ENCODE measurements at places on chromosomes 5 and 9.

DNA sequence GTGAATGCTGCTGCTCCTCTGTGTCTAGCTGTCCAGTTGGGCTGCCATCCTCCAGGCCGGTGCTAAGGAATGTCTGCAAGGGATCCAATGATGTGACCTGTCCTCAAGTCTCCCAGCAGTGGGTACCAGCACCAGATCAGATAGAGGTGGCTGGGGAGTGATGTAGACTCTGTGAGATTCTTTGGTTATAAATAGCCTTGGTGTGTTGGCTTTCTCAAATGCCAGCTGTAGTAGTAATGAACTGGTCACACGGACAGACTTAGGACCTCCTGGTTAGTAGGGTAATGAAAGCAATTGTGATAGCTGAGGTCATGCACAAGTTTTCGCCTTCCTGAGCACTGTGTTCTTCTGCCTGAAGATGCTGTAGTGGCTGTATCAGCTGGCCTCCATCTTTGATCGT, 29.9 kb upstream of the RANBP6 start:
- H3K27me3 ChIP-seq, result peaks cover 25% of the 10 kb centered on the region
- H3K36me3 ChIP-seq, result no peaks in the 10 kb centered on the region
- no peaks in the 10 kb centered on the region for H3K4me1 ChIP-seq
- no peak overlapping the region for H3K27ac ChIP-seq

- peak overlapping the region; percentile 85 for H3K27ac ChIP-seq
- H3K4me1 ChIP-seq, result peaks cover 70% of the 10 kb centered on the region
- DNase-seq, result no peak
- peaks cover 2% of the 10 kb centered on the region for H3K27me3 ChIP-seq
Observed at GRCh38 chr5:14250748-14251701, 107.9 kb downstream of the TRIO start.

GRCh38 chr5:134964359-134965270, 3.1 kb upstream of the CATSPER3 start:
- DNase-seq, result no peak
- no peak overlapping the region for H3K27ac ChIP-seq
- no peaks in the 10 kb centered on the region for H3K36me3 ChIP-seq
- peaks cover 8% of the 10 kb centered on the region for H3K4me1 ChIP-seq
- H3K27me3 ChIP-seq, result no peaks in the 10 kb centered on the region

GRCh38 chr9:83622433-83622938, 457 bp upstream of the IDNK start:
- H3K27ac ChIP-seq, result peak overlapping the region; percentile 77
- peak overlapping the region; percentile 88 for H3K4me3 ChIP-seq
- H3K36me3 ChIP-seq, result no peaks in the 10 kb centered on the region
- peaks cover 1% of the 10 kb centered on the region for H3K27me3 ChIP-seq
- peaks cover 26% of the 10 kb centered on the region for H3K4me1 ChIP-seq

DNA sequence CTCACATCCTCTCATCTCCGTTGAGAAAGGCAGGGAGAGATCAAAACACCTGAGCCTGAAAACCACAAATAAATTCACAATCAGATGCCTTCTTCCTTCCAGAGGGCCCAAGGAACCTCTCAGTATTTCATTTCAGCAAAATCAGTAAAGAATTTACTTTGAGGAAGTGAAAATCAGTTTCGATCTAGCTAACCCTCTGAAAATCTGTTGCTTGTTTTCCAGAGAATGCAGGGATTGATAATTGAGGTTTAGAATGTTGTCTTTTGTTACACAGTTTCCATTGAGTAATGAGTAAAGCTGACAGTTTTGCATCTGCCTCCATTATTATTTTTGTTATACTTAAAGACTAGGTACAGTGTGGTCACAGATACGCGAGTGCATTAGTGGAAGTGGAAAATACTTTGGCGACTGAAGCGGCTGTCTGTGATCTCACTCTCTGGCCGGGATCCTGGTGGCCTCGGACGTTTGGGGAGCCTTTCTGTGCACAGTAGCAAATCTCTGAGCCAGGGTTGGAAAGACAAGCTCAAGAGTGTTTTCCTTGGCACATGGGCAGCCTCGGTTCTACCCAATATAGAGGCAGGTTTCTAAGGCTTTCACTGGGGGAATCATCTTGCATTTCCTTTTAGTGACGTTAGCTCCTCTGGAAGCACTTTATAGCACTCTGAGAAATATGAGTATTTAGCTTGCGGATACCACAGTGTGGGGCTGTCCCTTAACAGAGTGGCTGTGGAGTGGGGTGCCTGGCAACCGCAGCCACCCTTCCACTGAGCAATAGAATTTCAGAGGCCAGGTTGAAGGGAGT, 32.2 kb upstream of the ANGPTL2 start:
- peak; percentile 19 for DNase-seq
- H3K4me3 ChIP-seq, result peak overlapping the region; percentile 65
- peaks cover 21% of the 10 kb centered on the region for H3K4me1 ChIP-seq
- H3K27me3 ChIP-seq, result peaks cover 16% of the 10 kb centered on the region
- H3K36me3 ChIP-seq, result no peaks in the 10 kb centered on the region

DNA sequence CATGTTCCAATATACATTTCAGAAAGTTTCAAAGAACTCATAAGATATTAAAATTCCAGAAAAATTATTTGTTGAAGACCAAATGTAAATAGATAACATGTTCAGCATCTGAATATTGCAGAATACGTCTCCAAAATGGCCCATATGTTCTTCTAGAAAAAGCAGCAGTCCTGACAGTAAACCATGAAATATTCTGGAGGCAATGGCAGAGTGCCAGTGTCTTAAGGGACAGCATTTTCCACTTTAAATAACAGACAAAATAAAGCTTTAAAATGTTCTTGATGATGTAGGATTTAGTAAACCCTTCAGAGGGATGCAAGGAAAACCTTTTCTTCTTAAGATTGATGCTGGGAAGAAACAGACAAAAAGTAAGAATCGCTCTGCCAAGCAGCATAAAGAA, 721.0 kb downstream of the NR2F1-AS1 start:
- no peak for DNase-seq
- no peak overlapping the region for H3K27ac ChIP-seq
- no peaks in the 10 kb centered on the region for H3K27me3 ChIP-seq
- H3K36me3 ChIP-seq, result no peaks in the 10 kb centered on the region

DNA sequence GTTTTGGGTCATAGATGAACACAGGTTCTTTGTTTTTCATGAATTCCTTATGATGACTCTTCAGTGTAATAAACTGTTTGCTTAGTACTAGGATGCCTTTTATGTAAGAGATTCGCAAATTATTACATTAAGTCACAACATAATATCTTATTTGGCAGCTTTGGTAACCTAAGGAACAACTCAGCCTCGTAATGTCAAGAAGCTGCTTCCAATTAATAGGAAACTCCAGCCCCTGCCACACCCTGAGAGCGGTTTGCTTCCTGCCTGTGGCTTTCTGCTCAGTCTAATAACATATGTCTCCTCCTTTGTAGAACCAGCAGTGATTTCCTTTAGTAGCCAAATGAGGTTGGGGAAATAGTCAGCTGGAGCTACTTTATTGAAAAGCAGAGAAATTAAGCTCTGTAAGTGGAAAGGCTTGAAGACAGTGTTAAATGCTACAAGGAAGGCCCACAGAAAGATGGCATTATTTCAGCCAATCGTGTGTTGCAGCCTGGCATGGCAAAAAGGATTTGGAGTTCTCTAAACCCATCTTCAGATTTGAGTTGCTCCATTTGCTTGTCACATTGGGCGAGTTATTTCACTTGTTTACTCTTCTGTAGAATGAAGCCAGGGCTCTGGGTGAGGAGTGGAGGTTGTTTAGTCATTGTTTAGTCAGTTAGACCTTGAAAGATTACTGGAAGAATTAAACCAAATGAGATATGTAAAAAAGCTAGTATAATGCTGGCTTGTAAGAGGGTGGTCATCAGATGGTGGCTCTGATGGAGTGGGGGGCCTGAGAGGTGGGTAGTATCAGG, 54.1 kb downstream of the MTAP start:
- peaks cover 48% of the 10 kb centered on the region for H3K4me1 ChIP-seq
- H3K27me3 ChIP-seq, result no peaks in the 10 kb centered on the region
- DNase-seq, result peak; percentile 40
- H3K36me3 ChIP-seq, result peaks cover 46% of the 10 kb centered on the region
- H3K4me3 ChIP-seq, result peak overlapping the region; percentile 5
- peak overlapping the region; percentile 78 for H3K27ac ChIP-seq

DNA sequence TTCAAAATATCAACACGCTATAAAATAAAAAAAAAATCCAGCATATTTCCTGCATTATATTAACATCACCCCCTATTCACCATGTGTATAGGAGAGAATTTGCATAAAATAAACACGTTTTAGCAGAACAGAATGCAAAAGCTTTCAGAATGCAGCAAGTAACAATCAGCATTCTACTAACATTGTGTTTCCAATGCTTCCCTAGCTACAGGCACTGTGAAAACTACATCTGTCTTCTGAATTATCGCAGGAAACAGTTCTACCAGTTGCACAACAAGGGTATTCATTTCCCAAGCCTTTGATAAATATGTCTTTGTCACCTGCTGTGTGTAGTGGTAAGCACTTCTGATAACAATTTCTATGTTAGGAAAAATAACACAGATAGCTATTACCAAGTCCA, 1015.8 kb downstream of the CDH18 start:
- H3K4me3 ChIP-seq, result no peak overlapping the region
- no peaks in the 10 kb centered on the region for H3K36me3 ChIP-seq
- no peak for DNase-seq
- H3K27me3 ChIP-seq, result no peaks in the 10 kb centered on the region

DNA sequence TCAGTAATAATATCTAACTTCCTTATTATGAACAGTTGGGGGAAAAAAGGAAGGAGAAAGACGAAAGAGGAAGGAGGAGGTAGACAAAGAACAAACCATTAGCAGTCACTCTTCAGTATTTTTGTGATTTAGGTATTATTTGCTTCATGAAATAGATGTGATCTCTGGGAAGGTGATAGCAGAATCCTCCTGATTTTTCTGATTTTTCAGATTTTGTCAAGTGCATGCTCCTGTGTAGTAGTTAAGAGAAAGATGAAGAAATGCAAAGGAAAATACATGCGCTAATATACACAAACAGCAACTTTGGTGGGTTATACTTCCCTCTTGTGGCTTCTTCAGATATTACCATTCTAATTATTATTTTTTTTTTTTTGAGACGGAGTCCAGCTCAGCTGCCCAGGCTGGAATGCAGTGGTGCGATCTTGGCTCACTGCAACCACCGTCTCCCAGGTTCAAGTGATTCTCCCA, 31.6 kb downstream of the LMNB1 start:
- H3K27ac ChIP-seq, result no peak overlapping the region
- H3K4me3 ChIP-seq, result no peak overlapping the region
- H3K36me3 ChIP-seq, result peaks cover 7% of the 10 kb centered on the region
- H3K4me1 ChIP-seq, result peaks cover 54% of the 10 kb centered on the region
- H3K27me3 ChIP-seq, result no peaks in the 10 kb centered on the region
- peak; percentile 18 for DNase-seq

DNA sequence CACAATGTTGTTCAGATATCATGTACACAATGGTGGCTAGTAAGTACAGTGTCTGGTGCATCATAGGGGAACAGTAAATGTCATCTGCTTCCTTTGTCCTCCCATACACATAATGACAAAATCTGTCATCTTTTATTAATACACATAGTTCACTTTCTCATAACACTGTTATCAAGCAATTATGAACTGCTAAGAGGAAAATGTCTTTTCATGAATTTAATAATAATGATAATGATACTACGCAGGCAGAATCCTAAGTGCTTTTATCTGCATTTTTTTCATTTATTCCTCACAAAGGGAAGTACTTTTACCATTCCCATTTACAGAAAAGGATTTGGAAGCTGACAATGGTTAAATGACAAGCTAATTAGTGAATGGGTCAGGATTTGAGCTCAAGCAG, 35.7 kb downstream of the DPYSL3 start:
- no peaks in the 10 kb centered on the region for H3K27me3 ChIP-seq
- H3K4me3 ChIP-seq, result no peak overlapping the region
- no peak for DNase-seq
- H3K27ac ChIP-seq, result no peak overlapping the region
- peaks cover 13% of the 10 kb centered on the region for H3K36me3 ChIP-seq

DNA sequence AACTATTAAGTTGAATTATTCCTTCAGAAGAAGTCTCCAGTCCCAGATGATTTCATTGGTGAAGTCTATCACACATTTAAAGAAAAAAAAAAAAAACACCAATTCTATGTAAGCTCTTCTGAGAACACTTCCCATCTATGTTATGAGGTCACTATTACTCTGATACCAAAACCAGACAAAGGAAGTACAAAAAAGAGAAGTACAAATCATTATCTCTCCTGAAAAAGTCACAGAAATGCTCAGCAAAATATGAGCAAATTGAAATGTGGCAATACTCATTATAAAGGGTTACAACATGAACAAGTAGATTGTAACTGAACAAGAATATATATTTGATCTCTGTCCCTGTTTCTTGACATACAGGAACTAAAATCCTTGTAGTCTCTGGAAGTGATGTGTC, 280.4 kb downstream of the TLE1 start:
- no peak for DNase-seq
- peaks cover 45% of the 10 kb centered on the region for H3K4me1 ChIP-seq
- no peak overlapping the region for H3K4me3 ChIP-seq
- H3K27ac ChIP-seq, result no peak overlapping the region
- H3K27me3 ChIP-seq, result no peaks in the 10 kb centered on the region

DNA sequence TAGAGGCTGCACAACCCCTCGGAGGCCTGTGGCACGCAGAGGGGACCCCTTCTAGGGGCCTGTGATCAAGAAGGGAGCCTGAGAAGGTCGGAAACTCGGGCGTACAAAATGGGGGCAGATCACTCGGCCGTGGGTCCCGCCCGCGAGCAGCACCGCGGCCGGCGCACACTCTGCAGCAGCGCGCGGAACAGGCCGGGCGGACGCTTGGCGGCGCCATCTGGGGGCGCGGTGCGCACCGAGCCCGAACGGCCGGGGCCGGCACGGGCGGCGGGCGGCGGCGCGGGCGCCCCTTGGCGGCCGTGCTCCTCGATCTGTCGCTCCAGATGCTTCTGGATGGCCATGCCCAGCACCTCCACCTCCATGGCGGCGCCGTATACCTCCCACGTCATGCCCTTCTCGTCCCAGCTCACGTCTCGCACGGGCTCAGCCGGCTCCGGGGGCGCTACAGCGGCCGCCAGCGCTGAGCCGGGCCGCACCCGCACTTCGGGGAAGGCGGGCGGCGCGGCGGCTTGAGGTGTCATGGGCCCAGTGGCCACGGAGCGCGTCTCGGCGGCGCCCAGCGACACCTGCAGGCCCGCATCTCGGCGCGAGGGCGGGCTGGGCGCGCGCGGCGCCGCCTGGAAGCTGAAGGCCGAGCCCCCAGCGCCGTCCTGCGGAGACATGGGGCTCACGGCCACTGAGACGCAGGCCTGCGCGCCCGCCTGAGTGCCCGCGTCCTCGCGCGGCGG, 13.1 kb downstream of the GPRIN1 start:
- peaks cover 2% of the 10 kb centered on the region for H3K27me3 ChIP-seq
- DNase-seq, result no peak
- no peaks in the 10 kb centered on the region for H3K36me3 ChIP-seq

Measured in HFFc6 (cell line).